ENCODE measurements at places on chromosomes 11 and 22. TPM values are rescaled to one million over a fixed set of nuclear protein-coding genes. Genes with fewer than 3 reads are reported as not detected.

DNA sequence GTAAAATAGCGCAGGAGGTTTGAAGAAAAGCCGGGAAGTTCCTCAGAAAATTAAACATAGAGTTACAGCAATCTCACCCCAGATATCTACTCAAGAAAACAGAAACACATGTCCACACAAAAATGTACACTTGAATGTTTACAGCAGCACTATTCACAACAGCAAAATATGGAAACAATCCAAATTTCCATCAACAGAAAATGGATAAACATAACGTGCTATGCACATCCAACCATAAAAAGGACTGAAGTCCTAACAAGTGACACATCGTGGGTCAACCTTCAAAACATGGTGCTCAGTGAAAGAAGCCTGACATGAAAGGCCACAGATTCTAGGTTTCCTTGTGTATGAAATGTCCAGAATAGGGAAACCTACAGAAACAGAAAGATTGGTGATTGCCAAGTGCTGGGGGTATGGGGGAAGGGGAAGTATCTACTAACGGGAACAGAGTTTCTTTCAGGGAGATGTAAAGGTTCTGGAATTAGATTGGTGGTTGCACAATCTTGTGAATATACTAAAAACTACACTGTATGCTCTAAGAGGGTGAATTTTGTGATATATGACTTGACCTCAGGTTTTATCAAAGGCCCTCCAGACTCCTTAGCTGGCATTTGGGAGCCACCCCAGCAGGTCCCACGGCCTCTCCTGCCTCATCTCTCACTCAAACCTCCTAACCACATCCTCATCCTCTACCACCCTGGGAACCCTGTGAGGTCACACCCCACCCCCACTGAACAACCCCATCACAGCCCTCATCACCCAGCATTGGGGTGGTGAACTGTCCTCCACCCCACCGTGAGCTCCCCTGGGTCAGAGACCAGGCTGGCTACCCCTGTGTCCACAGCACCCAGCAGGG lies 69.2 kb upstream of the PRR5 start:
- no peak for DNase-seq

- DNase-seq, result no peak
Observed at GRCh38 chr22:20154602-20155187, 3.8 kb upstream of the CCDC188 start.

Gene KIAA1671
- 12.3 TPM for total RNA-seq

Gene ACTN3
- 0.11 TPM for total RNA-seq

GRCh38 chr11:131976021-131976420 lies 605.6 kb downstream of the NTM start:
- no peak for DNase-seq

Gene IGSF9B
- total RNA-seq, result 85.3 TPM

Gene ZNF280B
- 0.57 TPM for total RNA-seq

DNA sequence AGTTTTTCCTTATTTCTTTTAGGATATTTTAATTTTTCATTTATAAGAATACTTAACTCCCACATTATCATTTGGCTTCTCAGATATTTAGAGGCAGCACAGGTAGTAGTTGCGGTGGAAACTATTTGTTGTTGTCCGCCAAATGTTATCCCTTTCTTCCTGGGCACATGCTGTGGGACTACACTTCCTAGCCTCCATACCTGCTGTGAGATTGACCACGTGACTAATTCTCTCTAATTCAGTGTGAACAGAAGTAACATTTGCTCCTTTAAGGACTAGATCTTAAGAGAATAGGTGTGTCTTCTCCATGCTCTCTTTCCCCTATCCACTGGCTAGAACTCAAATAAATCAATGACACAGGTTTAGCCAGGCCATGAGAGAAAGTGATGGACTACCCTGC lies 136.5 kb downstream of the ATG16L2 start:
- no peak for DNase-seq

GRCh38 chr11:26144291-26144690 lies 187.6 kb upstream of the ANO3 start:
- DNase-seq, result no peak

Gene KDELR3
- 18.2 TPM for total RNA-seq

GRCh38 chr11:122159173-122159721 lies 43.2 kb upstream of the BLID start:
- DNase-seq, result no peak

DNA sequence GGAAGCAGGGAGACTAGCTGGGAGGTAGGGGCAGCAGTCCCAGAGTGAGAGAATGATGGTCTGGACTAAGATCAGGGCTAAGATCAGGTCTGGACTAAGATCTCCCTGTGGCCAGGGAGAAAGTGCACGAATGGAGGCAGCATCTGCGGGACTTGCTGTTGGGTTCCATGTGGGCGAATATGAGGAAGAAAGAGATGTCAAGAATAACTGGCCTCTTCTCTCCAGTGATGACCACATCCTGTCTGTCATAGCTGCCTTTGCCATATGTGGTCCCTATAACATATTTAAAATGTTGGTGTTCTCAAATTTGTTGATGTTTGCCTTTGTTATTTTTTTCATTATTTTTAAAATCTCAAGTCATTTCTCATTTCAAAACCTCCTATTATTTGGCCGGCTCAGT lies 27.4 kb upstream of the CXCR5 start:
- no peak for DNase-seq

Gene SLC22A12
- not detected for total RNA-seq

Gene SVIP
- 26.0 TPM for total RNA-seq

GRCh38 chr11:114242032-114242431 lies 54.2 kb upstream of the NNMT start:
- DNase-seq, result no peak

- DNase-seq, result no peak
Observed at GRCh38 chr11:17036666-17037658, 22.7 kb upstream of the PLEKHA7 start.

Gene GLYATL1
- not detected for total RNA-seq

- no peak for DNase-seq
Observed at GRCh38 chr22:34645375-34645774, 420.6 kb upstream of the ISX start.

Gene CHRNA10
- 0.89 TPM for total RNA-seq

DNA sequence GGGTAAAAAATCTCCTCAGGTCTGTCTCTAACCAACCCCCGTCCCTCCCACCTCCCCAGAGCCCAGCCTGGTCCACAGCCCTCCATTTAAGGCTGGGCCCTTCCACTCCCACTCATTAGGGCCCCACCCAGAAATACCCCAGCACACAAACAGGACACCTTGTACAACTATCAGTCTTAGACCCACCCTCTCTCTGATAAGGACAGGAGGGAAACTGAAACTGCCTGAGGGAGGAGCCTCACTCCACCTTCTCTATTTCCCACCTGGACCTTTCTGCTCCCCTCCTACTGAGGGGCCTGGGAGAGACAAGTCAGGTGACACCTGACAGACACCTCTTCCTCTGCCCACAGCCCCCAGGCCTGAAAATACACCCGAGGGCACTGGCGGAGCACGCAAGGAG lies 90.2 kb downstream of the PLEKHA7 start:
- no peak for DNase-seq

Gene CALCA
- total RNA-seq, result 0.51 TPM

DNA sequence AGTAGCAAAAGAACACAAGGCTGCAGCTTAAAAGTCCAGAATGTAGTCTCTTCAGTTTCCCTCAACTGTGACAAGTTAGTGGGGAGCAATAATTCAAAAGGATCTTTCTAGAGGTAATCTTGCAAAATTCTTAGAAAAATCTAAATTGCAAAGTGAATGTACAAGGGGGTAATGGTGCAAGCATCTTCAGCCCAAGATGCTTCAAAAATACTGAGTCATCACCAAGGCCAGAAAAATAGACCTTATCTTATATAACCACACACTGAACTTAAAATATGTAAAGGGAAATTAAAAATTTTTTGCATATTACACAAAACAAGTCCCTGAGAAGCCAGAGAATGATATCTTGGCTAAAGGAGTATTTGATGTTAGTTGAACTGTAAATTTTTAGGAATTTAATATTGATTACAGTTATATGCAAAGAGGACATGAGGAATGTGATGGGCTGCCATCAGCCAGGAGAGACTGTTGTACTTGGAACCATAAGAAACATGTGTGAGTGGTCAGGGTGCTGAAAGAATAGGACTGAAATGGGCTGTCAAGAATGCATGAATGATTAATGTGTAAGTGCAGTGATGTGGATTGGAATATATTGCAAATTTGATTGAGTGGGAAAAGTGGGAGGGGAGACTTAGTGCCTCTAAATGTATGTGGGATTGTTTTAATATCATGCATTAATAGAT lies 85.7 kb upstream of the LIN7C start:
- DNase-seq, result no peak

Gene PTPMT1
- 18.7 TPM for total RNA-seq

Gene GPR83
- total RNA-seq, result not detected

- DNase-seq, result no peak
Observed at GRCh38 chr11:73191151-73191550, 26.9 kb upstream of the P2RY2 start.

Gene SMC1B
- total RNA-seq, result not detected

GRCh38 chr22:17486313-17486712 lies 77.0 kb upstream of the SLC25A18 start:
- no peak for DNase-seq

Gene CREB3L1
- 8.6 TPM for total RNA-seq

- no peak for DNase-seq
Observed at GRCh38 chr11:62645671-62645945, 805 bp downstream of the GANAB start.

Gene GLYAT
- 0.22 TPM for total RNA-seq

Gene SPI1
- total RNA-seq, result 12.0 TPM

DNA sequence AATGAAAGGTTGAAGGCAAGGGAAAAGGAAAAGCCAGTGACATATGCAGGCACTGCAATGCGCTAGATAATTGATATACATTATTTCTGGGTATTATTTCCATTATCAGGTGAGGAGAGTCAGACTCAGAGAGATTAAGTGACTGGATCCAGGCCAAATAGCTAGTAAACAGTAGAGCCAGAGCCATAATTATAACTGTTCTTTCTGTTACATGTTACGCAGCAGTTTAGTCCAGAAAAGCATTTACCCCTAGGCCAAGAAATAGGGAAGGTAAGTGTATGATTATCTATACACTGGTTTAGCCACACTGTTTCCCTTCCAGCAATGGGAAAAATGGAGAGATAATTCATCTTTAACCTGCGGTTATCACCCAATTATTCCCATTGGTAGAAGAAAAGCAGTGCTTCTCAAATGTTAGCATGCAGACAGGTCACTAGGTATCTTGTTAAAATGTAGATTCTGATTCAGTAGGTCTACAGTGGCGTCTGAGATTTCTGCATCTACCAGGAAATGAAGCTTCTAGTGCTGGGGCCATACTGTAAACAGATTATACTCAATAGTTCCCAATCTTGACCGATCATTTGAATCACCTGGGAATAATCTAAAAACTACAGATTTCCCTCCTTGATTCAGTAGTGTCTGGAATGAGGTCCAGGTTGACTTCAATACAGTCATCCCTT lies 69.4 kb downstream of the RBFOX2 start:
- no peak for DNase-seq

Gene OR6T1
- not detected for total RNA-seq

GRCh38 chr22:38754751-38755154 lies 1.0 kb downstream of the SUN2 start:
- peak; percentile 77 for DNase-seq

GRCh38 chr11:109040303-109040702 lies 375.4 kb downstream of the DDX10 start:
- DNase-seq, result no peak

DNA sequence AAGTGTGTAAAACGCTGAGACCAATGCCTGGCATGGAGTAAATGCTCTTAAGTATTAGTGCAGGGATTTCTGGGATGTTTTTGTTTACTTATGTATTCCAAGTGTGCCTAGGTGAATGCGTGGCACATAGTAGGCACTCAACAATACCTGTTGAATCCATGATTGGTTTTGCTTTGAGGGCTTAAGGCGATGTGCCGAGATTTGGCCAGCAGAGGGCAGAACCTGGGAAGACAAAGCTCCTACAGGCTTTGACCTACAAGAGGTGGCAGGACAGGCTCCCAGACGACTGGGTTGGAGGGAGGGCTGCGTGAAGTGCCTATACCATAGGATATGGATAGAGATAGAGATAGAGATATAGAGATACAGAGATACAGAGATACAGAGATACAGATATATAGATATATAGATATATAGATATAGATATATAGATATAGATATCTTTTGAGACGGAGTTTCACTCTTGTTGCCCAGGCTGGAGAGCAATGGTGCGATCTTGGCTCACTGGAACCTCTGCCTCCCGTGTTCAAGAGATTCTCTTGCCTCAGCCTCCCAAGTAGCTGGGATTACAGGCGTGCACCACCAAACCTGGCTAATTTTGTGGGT lies 13.9 kb downstream of the KCNE3 start:
- peak; percentile 86 for DNase-seq

DNA sequence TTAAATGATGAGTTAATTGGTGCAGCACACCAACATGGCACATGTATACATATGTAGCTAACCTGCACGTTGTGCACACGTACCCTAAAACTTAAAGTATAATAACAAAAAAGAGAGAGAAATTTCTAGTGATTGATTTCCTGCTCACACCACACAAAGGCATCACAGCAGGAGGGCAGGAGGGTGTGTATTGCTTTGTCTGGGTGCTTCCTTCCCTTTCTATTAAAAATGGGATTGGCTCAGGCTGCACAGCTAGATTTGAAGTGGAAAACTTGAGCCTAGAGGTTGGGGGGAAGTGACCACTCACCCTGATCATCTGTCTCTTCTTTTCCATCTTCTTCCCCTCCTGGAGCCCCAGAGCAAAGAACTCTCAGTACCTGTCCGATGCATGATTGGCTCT lies 944 bp upstream of the SCGB1D2 start:
- no peak for DNase-seq

- DNase-seq, result no peak
Observed at GRCh38 chr22:21780259-21780658, 44.7 kb upstream of the YPEL1 start.

DNA sequence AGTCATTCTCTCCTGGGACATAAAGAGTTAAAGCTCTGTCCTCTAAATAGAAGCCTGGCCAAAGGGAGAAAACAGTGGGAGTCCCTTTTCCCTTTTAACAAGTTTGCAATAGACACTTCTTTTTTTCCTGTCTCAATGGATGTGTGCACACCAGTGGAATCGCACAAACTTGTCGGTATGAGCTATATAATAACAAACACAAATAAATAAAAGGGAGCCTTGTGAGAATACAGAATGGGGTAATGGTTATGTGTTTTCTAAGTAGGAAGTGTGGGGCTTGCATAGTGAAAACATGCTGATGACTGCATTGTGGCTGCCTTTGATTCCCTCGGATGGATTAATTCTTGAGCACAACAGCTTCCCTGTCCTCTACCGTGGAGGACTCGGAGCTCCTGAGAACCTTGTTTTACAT lies 131.9 kb downstream of the WNT7B start:
- no peak for DNase-seq

Gene PDGFD
- 19.6 TPM for total RNA-seq

DNA sequence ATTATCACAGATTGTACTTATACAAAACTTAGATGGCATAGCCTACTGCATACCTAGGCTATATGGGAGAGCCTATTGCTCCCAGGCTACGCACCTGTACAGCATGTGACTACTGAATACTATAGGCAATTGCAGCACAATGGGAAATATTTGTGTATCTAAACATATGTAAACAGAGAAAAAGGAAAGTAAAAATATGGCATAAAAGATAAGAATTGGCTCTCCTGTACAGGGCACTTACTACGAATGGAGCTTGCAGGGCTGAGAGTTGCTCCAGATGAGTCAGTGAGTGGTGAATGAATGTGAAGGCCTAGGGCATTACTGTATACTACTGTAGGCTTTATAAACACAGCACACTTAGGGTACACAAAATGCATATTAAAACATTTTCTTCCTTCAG lies 13.2 kb downstream of the APOL6 start:
- no peak for DNase-seq

GRCh38 chr11:34825315-34825669 lies 90.9 kb downstream of the APIP start:
- no peak for DNase-seq

Data from cardiac septum (tissue), 1 donor.